ENCODE measurements at places on chromosomes 5 and 9.

GRCh38 chr5:154487541-154487940, 9.5 kb upstream of the HAND1 start:
- no peak for DNase-seq

DNA sequence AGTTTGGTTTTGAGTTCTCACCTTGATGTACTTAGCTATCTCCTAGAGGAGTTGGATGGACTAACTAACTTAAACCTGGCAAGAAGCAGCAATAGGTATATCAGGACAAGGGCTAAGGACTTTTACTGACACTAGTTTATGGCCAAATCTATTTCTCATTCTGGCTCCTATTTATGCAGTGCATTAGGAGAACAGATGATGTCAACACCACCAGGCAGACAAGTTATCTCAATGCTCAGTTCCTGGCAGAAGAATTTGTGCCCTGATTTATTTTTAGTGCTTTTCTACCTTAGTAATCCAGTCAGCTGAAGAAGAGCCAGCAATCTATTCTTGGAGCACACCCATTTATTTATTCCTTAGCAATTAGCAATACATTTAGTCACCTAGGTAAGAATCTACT, 30.7 kb upstream of the MYOT start:
- no peak for DNase-seq

DNA sequence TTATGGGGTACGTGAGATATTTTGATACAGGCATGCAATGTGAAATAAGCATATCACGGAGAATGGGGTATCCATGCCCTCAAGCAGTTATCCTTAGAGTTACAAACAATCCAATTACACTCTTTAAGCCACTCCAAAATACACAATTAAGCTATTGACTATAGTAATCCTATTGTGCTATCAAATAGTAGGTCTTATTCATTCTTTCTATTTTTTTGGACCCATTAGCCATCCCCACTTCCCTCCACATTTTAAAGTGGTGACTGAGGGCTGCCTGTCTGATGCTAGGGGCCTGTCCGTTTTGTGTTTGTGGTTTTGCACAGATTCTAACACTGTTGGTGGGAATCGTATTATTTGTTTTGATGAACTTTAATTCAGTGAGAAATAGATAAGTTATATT, 129.7 kb upstream of the DHFR start:
- no peak for DNase-seq

DNA sequence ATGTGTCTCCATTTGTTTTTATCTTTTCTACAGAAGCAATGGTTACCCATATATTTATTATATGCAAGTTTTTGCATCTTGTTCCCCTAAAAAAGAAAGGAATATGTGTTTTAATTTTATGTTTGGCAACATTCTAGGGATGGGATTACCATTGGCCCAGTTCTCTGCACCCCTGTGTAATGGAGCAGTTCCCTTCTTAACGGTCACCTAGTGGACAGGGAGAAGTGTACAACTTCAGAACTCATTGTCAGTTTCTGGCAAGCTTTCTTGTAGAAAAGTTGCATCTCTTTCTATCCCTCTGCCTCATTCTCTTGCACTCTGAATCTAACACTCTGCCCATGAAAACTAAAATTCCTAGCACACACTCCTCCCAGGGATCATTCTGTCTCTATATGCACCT, 78.2 kb downstream of the DOCK8 start:
- DNase-seq: no peak

- DNase-seq: peak; percentile 66
These were observed 35.0 kb downstream of the IPPK start for GRCh38 chr9:92634712-92635605.

- no peak for DNase-seq
These were observed 10.5 kb upstream of the CCDC125 start for GRCh38 chr5:69343083-69343482.

- DNase-seq: no peak
These were observed 514.0 kb upstream of the KLF4 start for GRCh38 chr9:108003526-108003925.

DNA sequence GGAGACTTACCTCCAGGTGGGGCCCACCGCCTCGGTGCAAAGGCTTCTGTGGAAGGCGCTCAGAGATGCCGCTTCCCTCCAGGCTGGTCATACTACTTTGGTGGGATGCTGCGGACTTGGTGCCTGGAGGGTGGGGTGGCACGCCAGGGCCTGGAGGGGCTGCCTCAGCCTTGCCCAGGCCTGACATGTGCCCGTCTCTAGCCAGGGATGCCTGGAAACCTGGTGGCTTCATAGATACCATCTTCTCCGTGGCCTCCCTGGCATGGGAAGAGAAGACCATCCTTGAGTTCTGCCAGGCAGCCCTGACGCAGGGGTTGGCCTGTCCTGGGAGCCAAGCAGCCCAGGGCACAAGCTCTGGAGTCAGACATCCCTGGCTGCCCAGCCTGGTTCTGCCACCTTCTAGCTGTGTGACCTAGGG, 28.3 kb downstream of the ORM2 start:
- no peak for DNase-seq

GRCh38 chr5:1888541-1889251, 6.0 kb upstream of the IRX4 start:
- no peak for DNase-seq

DNA sequence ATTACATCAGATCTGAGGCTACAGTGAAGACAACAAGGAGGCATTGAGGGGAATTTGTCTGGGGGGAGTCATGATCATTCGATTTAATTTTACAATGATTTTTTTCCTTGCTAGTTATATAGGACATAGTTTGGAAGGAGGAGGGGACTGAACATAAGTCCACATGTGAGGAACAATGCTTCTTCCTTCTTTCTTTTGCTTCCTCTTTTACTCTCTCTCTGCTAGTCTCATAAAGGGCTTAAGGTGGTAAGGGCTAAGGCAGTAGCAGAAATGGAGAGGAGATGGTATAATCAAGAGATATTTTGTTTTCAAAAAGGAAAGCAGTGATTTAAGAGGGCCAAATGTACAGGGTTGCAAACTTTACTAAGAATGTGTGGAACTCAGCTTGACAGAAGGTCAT, 64.3 kb downstream of the GRIN3A start:
- peak; percentile 27 for DNase-seq

GRCh38 chr9:35675732-35676392, 2.1 kb downstream of the CA9 start:
- no peak for DNase-seq

DNA sequence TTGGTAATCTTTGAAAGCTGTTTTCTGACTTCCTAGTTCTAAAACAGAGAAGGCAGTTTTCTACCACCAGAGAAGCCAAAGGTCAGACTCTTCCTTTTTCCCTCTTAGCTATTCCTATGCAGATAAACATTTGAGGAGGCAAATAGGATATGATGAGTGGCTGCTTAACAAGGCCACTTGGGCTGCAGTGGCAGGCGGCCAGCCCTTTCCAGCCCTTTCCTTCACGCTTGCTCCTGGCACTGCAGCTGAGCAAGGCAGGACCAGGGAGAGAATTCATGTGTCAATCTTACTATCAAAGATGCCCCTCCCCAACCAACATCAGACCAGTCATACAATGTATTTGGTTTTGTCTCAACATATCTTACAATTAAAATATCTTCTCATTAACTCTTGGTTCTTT, 36.8 kb upstream of the RNF38 start:
- no peak for DNase-seq

DNA sequence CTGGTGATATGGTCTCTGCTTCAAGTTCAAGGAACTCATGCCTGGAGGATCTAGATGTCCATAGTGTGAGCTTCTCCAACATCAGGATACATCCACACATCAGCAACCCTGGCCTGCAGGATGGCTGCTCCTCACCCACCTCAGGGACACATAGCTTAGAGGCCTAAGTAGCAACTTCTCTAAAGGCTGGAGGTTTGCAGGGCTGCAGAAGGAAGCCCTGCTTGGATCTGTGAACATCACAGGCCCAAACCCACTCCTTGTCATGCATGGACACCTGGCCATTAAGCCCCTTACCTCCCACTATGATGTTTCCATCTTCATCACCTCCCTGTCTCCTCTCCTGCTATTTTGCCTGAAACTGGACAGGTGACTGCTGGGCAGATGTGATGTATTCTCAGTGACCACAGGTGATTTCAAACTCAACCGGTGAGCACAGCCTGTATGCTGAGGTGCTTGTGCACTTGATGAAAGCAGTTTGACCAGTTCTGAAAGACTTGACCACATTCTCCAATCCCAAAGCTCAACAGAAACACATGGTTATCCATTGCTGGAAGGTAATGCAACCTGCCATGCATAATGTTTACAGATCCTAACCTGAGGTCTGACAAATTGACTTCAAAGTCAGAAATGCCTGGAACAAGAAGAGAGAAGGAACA, 205.2 kb downstream of the FSTL4 start:
- DNase-seq: no peak

DNA sequence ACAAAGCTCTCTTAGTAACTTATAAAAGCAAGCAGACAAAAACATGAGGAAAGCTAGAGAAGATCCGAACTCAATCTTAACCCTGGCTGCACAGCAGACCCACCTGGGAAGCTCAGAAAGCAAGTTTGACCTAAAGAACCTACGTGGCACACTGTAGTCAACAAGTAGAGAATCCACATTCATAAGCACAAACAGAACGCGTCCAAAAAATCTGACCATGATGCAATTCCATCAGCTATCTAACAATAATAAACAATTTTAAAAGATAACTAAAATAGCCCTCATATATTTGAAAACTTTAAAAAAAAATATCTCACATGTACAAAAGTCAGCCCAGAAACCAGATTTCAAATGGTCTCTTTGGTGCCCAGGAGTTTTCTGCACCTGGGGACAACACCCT, 4.6 kb downstream of the LMAN2 start:
- DNase-seq: no peak

DNA sequence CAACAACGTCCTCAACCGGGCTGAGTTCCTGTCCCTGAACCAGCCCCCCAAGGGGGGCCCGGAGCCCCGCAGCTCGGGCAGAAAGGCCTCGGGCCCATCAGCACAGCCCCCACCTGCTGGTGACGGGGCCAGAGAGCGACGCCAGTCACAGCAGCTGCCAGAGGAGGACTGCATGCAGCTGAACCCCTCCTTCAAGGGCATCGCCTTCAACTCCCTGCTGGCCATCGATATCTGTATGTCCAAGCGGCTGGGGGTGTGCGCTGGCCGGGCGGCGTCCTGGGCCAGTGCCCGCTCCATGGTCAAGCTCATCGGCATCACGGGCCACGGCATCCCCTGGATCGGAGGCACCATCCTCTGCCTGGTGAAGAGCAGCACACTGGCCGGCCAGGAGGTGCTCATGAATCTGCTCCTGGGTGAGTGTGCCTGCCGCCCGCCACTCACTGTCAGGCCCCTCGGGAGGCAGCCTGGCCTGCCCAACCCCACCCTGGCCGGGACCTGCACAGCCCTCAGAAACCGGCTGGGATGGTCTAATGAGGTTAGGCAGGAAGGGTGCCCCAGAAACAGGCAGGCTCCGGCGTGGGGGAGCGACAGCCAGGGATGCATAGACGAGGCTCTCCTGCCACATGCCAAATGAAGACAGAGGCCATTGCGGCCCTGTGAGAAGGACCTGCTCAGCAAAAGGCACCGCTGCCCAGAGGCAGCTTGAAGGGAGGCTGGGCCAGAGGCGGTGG, 678 bp downstream of the PLPP7 start:
- DNase-seq: no peak

- DNase-seq: peak; percentile 46
These were observed 698 bp upstream of the SEC24A start for GRCh38 chr5:134647750-134648424.

- no peak for DNase-seq
These were observed 54.9 kb downstream of the MTX3 start for GRCh38 chr5:79936002-79936645.

- no peak for DNase-seq
These were observed 18.8 kb upstream of the KIF2A start for GRCh38 chr5:62287237-62287636.

DNA sequence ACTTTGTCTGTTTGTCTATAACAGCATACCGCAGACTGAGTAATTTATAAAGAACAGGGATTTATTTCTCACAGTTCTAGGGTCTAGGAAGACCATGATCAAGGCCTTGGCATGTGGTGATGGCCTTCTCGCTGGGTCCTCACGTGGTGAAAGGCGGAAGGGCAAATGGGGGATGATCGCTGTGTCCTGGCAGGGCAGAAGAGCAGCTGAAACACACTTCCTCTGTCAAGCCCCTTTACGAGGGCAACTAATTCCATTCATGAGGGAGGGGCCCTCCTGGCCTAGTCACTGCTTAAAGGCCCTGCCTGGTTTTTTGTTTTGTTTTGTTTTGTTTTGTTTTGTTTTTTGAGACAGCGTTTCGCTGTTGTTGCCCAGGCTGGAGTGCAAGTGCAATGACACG, 41.9 kb upstream of the UBTD2 start:
- no peak for DNase-seq
